Muscle of leg (tissue), 16 donors: ENCODE measurements at places on chromosomes 16 and 17.

- DNase-seq, result no peak
These were observed 3.7 kb downstream of the CBLN1 start for GRCh38 chr16:49277766-49278566.

DNA sequence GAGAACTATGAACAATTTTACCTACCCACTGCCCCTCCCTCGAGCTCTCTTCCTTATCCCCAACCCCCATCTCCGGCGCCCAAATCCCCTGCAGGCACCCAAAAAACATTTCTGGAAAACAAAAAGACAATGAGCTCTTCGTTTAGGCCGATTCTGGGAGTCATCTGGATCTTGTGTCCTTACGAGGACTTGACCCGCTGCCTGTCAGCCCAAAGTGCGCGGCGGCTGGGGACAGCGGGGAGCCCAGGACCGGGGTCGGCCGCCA lies 524 bp downstream of the STRADA start:
- no peak for DNase-seq

DNA sequence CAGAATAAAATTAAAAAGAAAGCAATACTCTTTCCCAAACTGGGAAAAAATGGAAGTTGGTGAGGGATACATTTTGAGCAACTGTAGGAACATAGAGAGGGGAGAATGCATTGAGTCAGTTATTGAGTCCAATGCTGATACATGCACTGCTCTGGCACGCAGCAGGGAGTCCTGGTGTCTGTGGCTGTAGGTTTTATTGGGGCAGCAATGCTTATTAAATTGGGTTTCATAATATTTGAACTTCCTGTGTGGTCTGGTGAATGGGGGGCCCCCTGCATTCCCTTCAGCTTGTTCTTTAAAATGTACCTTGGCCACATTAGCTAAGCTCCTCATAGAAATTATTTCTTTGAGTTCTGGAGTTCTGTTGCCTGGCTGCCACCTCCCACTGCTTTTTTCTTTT lies 125.2 kb upstream of the ELAC2 start:
- no peak for DNase-seq

GRCh38 chr17:45114117-45114932 lies 18.0 kb downstream of the PLCD3 start:
- no peak for DNase-seq

GRCh38 chr17:64638552-64639203 lies 23.4 kb downstream of the SMURF2 start:
- DNase-seq, result no peak

- DNase-seq, result no peak
These were observed 3.4 kb upstream of the HLF start for GRCh38 chr17:55261311-55261710.

DNA sequence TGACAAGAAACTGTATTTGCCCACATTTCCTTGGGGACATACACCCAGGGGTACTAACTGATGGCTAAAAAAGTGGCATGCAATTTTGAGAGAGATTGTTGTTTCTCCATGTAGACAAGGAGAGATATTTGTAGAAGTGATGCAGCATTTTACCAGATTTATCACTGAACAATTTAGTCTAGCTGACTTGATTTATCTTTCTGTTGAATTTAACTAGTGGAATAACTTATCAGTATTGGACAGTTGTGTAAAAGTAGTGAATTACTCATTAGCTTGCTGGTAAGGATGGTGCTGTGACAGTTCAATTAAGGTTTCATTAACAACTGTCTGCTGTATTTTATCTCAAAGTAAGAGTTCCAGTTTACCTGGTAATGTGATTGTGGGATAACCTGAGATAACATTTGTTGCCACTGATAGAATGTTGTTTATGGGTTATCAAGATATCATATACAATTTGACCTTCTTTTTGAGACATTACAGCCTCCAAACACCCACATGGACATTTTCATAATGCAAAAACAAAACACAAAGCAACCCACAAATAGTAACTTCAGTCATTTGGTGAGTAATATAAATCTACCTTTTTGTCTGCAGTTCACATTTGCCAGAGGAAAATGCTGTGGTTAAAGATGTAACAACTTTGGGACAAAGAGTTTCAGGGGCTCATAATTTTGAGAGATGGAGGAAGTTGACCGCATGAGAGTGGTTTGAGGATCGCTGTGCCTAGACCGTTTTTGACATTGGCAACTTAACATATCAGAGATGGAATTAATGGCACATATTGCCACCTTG lies 3.8 kb downstream of the NLK start:
- DNase-seq, result no peak

GRCh38 chr17:40791787-40792436 lies 7.8 kb downstream of the KRT28 start:
- DNase-seq, result peak; percentile 88

GRCh38 chr16:72744076-72744793 lies 303.7 kb downstream of the ZFHX3 start:
- no peak for DNase-seq
